CD4-positive, alpha-beta T cell treated with Interleukin-12 subunit alpha and Interleukin-12 subunit beta, for 1 hour (primary cell): ENCODE measurements at places on chromosomes 4 and X.

DNA sequence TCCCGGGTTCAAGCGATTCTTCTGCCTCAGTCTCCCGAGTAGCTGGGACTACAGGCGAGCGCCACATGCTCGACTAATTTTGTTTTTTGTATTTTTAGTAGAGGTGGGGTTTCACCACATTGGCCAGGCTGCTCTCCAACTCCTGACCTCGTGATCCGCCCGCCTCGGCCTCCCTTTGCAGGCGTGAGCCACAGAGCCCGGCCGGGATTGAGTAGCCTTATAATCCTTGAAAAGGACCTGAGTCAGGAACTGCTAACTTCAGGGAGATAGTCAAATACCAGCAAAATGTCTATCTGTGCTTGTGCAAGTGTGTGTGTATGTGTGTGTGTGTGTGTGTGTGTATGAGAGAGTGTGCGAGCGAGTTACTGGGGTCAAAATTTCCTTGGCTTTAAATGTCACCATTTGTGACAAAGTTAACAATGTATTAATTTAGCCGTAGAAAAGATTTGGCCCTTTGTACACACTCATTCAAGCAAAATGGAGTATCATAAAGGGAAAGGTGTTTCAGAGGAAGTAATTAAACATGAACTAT lies 1.8 kb upstream of the KDM6A start:
- DNase-seq: no peak

DNA sequence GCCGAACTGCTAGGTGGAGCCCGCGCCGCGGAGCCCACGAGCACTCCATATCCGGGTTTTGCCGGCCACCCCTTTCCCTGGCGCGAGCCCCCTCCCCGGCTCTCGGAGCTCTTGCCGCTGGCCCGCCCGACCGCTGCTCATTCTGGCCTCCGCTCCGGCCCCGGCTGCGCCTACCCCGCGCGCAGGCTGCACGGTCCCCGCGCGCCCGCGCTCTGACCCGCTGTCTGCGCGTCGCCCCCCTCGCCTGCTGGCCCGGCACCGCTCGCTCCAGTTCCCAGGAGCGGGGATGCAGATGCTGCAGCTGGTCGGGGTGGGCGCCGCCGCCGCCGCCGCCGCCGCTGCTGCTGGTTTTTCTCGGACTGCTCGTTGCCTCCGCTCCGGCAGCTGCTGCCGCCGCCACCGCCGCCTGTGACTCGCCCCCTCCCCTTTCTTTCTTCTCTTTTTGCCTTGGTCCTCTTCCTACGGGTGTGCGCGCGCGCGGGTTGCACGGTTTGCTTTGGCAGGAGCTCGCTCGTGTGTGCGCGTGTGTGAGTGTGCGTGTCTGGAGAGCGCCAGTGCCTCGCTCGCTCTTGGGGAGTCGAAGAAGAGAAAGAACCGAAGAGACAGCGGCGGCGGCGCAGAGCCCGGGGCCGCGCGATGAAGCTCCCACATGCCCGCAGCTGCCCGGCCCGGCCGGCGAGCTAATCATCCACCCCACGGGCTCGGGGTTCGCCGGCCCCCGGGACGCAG lies at the start of gene ADGRL3:
ADGRL3 (plus strand) TSS at position 140 of the 729 bp plus-strand sequence.
- no peak for DNase-seq

DNA sequence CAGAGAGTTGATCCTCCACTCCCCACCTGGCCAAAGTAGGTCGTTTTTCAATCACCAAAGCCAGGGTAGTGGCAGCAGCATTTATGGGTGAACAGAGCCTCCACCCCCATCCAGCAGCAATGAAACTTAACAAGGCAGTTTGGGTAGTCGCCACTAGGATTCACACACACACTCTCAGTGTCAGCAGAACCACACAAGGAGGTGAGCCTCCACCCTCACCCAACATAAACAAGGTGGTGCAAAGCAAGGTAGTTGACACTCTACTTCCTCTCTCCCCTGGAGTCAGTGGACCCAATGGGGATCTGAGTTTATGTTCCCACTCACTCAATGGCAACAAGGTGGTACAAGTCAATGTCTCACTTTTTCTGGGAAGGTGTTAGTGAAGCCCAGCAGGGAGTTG lies 50.4 kb upstream of the CCDC149 start:
- DNase-seq: no peak

DNA sequence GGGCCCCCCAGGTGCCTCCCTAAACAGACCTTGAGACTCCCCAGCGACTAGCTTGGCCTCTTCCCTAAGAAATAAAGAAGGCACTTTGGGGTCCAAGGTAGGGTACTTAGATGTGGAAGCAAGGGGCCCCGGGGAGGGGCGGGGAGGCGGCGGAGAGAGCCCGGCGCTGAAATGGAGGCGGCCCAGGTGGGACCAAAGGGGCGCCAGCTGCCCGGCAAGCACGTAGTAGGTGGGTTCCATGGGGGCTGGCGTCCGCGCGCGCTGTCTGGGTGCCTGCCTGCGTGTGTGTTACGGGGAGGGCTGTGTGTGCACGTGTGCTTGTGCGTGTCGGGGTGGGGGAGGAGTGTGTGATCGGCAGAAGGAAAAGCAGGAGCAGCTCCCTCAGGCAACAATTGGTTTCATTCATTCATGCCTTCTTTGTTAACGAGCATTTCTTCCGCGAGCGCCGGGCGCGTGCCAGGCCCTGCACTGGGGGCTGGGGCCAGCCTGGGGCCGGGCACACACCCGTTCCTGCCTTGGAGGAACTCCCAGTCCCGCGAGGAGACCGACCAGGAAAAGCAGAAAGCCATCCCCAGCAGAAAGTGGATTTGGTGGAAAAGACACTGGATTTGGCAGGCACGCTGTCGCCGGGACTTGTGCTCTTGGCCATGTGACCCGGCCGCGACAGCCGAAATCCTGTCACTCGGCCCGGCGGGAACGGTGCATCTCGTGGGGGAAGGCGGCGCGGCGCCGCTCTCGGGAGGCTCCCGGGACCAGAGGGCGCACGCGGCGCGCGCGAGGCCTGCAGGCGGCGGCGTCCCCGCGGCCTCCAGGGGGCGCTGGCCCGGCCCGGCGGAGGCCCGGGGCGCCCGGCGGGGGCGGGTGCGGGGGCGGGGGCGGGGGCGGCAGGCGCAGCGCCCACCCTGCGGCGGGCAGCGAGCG lies 3.3 kb upstream of the DUSP9 start:
- no peak for DNase-seq

DNA sequence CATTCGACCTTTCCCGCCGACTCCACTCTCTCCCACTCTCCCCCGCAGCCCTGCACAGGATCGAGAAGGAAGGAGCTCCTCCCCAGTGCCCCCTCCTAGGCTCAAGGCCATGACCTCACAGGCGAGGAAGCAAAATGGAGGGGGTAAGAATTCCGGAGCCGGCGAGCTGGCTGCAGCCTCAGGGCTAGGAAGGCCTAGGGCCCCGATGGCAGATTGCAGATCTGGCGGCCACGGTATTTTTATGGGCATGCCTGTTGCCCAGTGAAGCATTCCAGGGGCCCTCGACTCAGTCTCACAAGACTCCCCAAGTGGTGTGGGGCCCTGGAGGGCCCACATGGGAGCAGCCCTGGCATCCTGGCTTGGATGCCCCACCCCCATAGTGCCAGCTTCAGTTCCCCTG lies 942 bp upstream of the L1CAM start:
- DNase-seq: no peak
